ENCODE measurements at places on chromosomes 2 and 18. TPM values are rescaled to one million over a fixed set of nuclear protein-coding genes. Genes with fewer than 3 reads are reported as not detected.

The GCKR gene
- not detected for total RNA-seq

The DGKD gene
- total RNA-seq: 10.5 TPM

The ABCG5 gene
- not detected for total RNA-seq

The KLHL14 gene
- total RNA-seq: 1.6 TPM

The CROCC2 gene
- not detected for total RNA-seq

The MZT2B gene
- 201 TPM for total RNA-seq

The SEMA4F gene
- 2.2 TPM for total RNA-seq

The EVA1A gene
- total RNA-seq: 43.5 TPM

The ARHGAP28 gene
- 1.5 TPM for total RNA-seq

The PAIP2B gene
- total RNA-seq: 1.8 TPM

The NEU2 gene
- total RNA-seq: not detected

The B4GALT6 gene
- 4.4 TPM for total RNA-seq

The YWHAQ gene
- 152 TPM for total RNA-seq

The GCG gene
- total RNA-seq: not detected

DNA sequence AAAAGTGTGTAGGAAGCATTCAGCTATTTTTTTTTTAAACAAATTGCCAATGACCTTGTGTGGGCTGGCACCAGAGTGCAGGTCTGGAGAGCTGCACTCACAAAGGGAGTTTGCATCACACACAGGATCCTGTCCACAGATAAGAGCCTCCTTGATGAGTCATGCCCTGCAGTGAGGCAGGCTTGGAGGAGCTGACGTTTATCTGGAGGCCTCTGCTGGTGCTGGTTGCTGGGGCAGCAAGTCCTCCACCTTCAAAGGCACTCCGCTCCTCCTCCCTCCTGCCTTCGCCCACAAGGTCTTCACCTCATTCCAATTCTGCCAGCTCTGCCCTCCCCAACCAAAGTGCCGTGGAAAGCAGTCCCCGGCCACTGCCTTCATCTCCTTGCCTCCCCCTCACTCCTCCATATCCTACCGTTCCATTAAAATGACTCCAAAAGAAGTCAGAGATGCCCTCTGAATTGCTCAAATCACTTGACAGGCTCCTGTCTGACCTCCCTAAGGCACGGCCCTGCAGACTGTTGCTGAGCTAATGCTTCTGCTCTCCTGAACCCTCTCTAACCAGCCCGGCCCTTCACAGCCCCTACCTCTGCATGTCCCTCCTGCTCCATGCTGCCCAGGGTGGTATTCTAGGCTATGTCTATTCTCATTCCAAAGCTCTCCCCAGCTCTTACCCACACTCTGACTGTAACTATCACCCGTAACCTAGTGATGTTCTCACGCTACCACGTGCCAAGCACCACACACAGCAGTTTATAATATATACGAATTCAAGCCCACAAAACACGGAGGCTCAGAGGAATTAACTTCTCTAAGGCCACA is 30.9 kb downstream of the LONRF2 start:
- peak; percentile 91 for DNase-seq

- peak; percentile 65 for DNase-seq
Observed at GRCh38 chr2:30136764-30137444, 9.9 kb upstream of the YPEL5 start.

DNA sequence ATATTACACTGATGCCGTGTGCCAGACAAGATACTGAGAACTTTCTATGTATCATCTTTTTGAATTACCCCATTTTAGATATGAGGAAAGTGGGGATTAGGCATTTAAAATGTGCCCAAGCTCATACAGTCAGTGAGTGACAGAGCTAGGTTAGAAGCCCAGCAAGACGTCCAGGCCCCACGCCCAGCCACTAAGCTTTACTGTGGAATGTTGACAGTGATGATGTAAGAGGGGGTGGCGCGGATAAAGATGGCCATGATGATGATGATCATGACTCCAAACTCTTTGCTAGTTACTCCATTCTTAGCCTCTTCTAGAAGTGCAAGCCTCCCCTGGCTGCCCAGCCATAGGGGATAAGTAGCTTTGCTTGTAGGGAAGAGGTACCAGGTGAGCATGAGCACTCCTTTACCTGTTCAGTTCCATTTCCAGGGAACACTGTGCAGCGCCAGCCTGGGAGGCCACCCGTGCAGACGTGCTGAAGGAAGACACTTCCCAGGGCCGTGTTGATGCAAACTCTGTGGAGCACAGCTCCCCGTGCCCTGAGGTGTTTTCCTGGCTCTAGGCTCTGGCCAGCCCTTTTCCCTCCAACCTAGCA is 65.5 kb downstream of the BCL2L11 start:
- no peak for DNase-seq

GRCh38 chr2:29273004-29273684 is 157.9 kb downstream of the CLIP4 start:
- DNase-seq: no peak

GRCh38 chr2:95667480-95667879 is 75.7 kb downstream of the TRIM43 start:
- DNase-seq: no peak

- DNase-seq: no peak
Observed at GRCh38 chr18:8121101-8121500, 488.1 kb upstream of the RAB12 start.

- DNase-seq: no peak
Observed at GRCh38 chr2:56770490-56770889, 586.7 kb downstream of the CCDC85A start.

GRCh38 chr2:240392948-240393830 is 42.3 kb upstream of the GPC1 start:
- DNase-seq: no peak

GRCh38 chr2:152242787-152243472 is 67.4 kb upstream of the STAM2 start:
- DNase-seq: no peak

- peak; percentile 39 for DNase-seq
Observed at GRCh38 chr18:75276818-75277609, 66.4 kb downstream of the TSHZ1 start.

- DNase-seq: no peak
Observed at GRCh38 chr2:43033466-43034241, 192.8 kb downstream of the ZFP36L2 start.

DNA sequence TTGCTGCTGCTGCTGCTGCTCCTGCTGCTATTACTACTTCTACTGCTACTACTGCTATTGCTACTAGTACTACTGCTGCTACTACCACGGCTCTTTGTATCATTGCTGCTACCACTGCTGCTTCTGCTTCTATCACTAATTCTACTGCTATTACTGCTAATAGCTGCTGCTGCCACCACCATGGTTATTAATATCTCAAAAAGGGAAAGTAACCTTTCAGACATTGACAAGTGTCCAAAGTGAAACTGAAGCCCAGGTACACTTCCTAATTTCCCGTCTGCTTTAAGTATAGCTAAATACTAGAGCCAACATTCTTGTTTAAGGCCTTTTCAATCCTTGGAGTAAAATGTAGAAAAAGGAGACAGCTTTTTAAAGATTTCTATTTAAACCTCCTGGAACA is 45.4 kb upstream of the EHBP1 start:
- no peak for DNase-seq

- DNase-seq: peak; percentile 32
Observed at GRCh38 chr2:226030788-226031646, 631.5 kb downstream of the NYAP2 start.

- no peak for DNase-seq
Observed at GRCh38 chr2:226471987-226472470, 327.6 kb downstream of the IRS1 start.

DNA sequence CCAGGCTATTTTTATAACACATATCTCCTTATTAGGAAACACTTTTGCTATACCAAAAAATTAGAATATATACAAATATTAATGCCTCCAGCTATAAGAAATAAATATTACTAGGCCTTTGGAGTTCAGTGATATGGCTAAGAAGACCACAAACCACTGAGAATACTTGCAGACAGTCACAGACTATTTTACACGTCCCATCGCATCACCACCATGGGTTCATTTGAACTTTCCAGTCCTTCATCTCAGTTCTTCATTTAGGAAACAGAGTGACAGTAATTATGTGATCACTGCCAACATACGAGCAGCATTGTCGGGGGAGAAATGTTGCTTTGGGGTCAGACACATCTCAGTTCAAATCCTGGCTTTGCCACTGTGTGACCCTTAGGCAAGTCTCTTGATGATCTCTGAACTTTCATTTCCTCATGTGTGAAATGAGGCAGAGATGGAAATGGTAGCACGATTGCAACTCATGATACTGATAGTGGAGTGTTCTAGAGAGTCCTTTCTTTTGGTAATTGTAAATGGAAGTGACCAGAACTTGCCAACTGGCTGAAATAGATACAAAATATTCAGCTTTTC is 138.9 kb upstream of the NRP2 start:
- no peak for DNase-seq

- DNase-seq: no peak
Observed at GRCh38 chr2:216949700-216950413, 90.0 kb upstream of the TNP1 start.

DNA sequence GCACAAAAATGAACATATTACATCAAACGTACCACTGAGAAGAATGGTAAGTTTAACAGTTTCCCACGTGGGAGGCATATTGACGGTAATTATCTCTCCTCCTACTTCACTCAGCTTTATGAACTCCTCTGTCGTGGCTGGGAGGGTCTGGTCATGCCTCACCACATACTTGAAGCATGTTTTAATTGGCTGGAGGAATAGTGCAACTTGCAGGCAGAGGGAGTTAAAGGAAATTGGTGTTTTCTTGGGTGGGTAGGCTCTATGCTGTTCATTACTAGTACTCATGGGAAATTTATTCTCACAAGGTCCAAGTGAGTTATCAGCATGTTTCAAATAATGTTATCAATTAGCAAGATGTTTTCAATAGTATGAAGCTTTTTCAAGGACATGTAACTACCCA is 767.0 kb downstream of the PLCL1 start:
- DNase-seq: no peak

- no peak for DNase-seq
Observed at GRCh38 chr2:35986871-35987270, 368.7 kb upstream of the CRIM1 start.

- DNase-seq: no peak
Observed at GRCh38 chr2:235191486-235191885, 239.7 kb downstream of the SH3BP4 start.

DNA sequence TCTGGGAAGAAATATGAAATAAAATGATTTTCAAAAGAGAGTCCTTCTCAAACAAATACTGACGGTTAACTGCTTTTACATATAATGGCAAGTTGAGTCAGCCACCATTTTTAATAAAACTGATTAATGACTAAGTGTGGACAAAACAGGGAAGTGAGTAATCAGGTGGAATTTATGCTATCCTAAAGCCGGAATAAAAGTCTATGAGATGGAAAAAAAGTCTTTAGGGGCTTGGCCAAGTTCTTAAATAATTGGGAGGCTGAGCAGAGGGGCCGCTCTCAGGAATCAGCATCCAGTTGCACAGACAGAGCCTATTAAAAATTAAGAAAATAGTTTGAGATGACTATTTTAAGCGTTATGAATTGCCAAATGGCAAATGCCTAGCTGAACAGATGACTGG is 58.6 kb upstream of the AFF3 start:
- peak; percentile 6 for DNase-seq

GRCh38 chr2:233799716-233800115 is 21.6 kb downstream of the MROH2A start:
- no peak for DNase-seq

DNA sequence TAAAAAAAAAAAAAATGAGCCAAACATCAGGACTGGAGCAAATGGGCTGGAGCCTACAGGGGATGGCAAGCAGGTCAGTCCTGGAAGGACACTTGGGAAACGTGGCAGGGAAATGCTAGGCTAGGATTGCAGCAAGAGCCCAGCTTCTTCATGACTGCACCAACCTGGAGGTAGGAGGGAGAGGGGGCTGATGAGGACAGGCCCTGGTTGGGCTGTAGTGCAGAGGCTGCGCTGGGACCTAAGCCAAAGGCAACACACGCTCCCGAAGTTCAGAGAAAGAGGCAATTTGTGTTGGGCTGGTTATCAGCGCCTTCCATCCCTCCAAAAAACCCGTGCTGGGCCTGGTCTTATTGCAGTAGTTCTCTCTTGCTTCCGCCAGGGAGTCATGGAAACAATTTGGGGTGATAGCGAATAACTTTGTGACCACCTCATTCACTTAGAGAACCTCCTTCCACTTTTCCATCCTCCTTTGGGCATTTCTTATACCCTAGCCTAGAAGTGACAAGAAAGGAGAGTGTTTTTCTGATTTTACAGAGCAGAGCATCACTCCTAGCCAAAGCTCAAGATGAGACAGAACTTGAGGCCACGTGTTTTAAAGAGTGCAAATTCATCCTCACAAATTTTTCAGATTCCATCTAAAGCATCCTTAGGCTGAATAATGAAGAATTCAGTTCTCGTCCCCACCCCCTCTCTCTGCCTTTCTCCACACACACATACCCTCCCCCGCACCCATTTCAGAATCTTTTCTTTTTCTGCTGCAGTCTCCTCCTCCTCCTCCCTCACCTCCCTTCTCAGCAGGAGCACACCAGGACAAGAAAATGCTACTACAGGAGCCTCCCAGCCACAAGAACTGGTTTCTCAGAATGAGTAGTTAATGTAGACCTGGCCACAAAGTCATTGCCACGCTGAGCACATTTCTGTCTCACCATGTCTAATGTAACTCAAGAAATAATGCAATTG is 82.5 kb upstream of the STPG4 start:
- DNase-seq: peak; percentile 89

GRCh38 chr2:182666674-182667314 is 49.3 kb upstream of the DNAJC10 start:
- DNase-seq: peak; percentile 51

DNA sequence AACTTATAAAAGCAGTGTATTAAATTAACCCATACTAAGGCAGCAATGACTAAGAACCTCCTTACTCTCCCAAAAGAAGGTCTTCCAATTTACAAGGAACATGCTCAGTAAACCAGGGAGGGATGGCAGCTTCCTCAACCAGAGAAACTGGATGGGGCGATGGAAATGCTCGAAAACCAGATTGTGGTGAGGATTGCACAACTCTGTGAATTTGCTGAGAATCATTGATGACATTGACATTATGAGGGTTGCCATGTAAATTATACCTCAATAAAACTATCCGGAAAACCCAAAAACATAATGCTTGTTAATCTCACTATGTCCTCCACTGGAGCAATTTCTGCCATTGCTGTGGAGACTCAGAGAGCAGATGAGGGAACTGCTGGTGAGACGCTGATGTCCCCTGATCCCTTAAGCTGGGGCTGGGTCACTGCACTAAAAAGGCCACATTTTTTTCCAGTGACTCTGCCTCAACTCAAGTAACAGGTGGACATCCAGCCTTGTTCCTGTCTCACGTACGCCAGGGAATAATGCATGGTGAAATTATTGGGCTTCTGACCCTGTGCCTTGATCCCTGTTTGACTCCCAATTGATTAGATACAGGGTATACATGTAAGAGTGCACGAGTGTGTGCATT is 288.3 kb downstream of the CYP26B1 start:
- DNase-seq: no peak

DNA sequence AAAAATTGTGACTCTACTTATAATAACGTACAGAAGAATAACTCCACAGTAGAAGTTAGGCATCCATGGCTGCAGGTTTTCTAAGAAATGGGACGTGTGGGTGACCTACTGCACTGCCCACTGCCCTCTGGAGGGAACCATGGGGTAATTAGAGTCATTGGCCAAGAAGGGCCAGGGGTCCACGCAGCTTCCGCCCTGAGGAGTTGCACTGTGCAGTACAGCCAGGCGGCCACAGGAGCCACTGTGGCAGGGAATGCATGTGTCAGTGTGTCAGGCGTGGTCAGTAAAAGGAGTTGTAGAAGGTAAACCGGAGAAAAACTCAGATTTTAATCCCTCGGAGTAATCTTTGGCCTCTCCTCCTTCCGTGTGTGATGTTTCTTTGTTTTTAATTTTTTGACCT is 24.8 kb downstream of the NCK2 start:
- DNase-seq: no peak

Data from lung microvascular endothelial cell (primary cell).